A673 (cell line): ENCODE measurements at places on chromosomes 13 and 19. TPM values are rescaled to one million over a fixed set of nuclear protein-coding genes. Genes with fewer than 3 reads are reported as not detected.

DNA sequence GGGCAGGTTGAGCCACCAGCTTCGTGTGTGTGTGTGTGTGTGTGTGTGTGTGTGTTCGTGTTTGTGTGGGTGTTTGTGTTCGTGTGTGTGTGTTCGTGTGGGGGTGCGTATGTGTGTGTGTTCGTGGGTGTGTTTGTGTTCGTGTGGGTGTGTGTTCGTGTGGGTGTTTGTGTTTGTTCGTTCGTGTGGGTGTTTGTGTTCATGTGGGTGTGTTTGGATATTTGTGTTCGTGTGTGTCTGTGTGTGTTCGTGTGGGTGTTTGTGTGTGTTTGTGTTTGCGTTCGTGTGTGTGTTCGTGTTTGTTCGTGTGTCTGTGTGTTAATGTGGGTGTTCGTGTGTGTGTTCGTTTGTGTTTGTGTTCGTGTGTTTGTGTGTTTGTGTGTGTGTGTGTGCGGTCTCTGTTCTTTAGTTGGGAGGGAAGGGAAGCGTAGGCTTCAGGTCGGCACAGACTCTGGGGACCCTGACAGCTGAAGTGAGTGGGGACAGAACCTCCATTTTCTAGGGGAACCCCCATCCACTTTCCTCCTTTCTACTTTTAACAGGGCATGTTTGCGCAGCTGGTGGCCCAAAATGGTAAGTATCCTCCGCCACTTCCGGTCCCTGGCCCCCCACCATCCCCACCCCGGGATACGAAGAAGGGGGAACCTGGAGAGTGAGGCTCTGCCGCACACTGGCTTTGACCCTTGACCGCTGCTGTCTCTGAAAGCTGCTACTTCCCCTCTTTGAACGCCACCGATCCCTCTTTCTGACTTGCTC is 1.6 kb downstream of the TNFSF9 start:
- peak overlapping the region; percentile 37 for H3K27ac ChIP-seq
- H3K4me3 ChIP-seq, result peak overlapping the region; percentile 94
- peaks cover 11% of the 10 kb centered on the region for H3K36me3 ChIP-seq
- H3K4me1 ChIP-seq, result peaks cover 32% of the 10 kb centered on the region

- H3K4me1 ChIP-seq, result peaks cover 17% of the 10 kb centered on the region
- DNase-seq, result peak; percentile 98
- H3K27me3 ChIP-seq, result no peaks in the 10 kb centered on the region
- H3K27ac ChIP-seq, result no peak within 1 kb of the TSS
Measured at GRCh38 chr13:73058736-73059459, at the start of gene KLF5. KLF5 (plus strand) TSS chr13:73059005; CDS start chr13:73059328, 323 bp downstream.

The TMEM255B gene
- total RNA-seq, result 0.06 and 0.15 TPM in 2 replicates

- DNase-seq, result no peak
- H3K36me3 ChIP-seq, result peaks cover 4% of the 10 kb centered on the region
- H3K27me3 ChIP-seq, result no peaks in the 10 kb centered on the region
Measured at GRCh38 chr13:44955406-44955805, 33.9 kb downstream of the NUFIP1 start.

The DZIP1 gene
- total RNA-seq, result 6.1 and 8.6 TPM in 2 replicates

The KCTD12 gene
- 1.9 and 3.5 TPM in 2 replicates for total RNA-seq

The SHISA2 gene
- 1.2 and 2.2 TPM in 2 replicates for total RNA-seq

DNA sequence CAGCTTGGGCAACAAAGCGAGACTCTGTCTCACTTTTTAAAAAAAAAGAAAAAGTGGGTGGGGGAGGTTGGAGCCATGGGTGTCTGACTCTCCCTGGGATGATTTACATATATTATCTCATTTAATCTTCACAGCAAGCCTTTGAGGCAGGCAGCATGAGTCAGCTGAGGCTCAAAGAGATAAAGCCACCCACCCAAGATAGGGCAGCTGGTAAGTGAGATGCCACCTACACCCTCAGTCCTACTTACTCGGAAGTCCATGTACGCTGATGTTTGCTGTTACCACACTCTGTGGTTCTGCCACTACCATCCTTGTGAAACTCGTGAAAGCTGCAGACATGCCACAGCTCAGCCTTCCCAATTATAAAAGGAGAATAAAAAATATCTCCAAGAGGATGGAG is 142.0 kb upstream of the TSHZ3 start:
- no peaks in the 10 kb centered on the region for H3K36me3 ChIP-seq
- H3K4me1 ChIP-seq, result no peaks in the 10 kb centered on the region
- no peak overlapping the region for H3K27ac ChIP-seq
- H3K27me3 ChIP-seq, result no peaks in the 10 kb centered on the region
- no peak overlapping the region for H3K4me3 ChIP-seq

The TNNI3 gene
- total RNA-seq, result 12.8 and 16.5 TPM in 2 replicates

DNA sequence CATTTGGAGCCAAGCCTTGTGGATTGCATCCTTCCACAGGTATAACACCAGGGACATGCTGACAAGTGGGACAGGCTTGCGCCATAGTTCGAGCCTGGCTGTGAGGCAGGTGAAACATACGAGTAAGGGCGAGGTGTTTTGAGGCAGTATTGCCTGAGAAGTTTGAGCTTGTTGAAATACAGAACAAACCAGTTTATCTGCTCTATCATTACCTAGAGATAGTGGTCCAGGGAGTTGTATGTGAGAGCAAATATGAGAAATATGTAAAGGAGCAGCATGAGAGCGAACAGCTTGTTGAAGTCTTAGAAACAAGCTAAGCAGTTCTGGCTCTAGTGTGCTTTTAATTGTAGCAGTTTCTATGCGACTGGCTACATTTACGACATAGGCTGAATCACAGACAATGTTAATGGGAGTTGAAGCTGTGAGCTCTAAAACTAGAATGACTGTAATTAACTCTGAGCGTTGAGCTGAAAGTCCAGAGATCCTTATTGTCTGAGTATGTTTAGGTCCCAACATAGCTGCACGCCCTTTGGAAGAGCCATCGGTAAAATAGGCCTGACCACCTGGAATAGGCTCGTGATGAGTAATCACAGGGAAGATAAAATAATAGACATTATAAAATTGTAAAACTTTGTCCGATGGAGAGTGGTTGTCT is 8.2 kb downstream of the ZNF439 start:
- H3K36me3 ChIP-seq, result no peaks in the 10 kb centered on the region
- H3K4me3 ChIP-seq, result no peak overlapping the region
- no peak overlapping the region for H3K27ac ChIP-seq
- H3K27me3 ChIP-seq, result no peaks in the 10 kb centered on the region

The GGN gene
- total RNA-seq, result 0.83 and 1.3 TPM in 2 replicates

- no peak for DNase-seq
- no peak overlapping the region for H3K4me3 ChIP-seq
- no peak overlapping the region for H3K27ac ChIP-seq
Measured at GRCh38 chr13:40206241-40207000, 460.0 kb downstream of the FOXO1 start.

- H3K36me3 ChIP-seq, result no peaks in the 10 kb centered on the region
- H3K27me3 ChIP-seq, result peaks cover 3% of the 10 kb centered on the region
- H3K4me3 ChIP-seq, result no peak overlapping the region
- DNase-seq, result no peak
Measured at GRCh38 chr19:33921165-33921564, 124.5 kb downstream of the KCTD15 start.

The GFY gene
- total RNA-seq, result not detected in 2 replicates

DNA sequence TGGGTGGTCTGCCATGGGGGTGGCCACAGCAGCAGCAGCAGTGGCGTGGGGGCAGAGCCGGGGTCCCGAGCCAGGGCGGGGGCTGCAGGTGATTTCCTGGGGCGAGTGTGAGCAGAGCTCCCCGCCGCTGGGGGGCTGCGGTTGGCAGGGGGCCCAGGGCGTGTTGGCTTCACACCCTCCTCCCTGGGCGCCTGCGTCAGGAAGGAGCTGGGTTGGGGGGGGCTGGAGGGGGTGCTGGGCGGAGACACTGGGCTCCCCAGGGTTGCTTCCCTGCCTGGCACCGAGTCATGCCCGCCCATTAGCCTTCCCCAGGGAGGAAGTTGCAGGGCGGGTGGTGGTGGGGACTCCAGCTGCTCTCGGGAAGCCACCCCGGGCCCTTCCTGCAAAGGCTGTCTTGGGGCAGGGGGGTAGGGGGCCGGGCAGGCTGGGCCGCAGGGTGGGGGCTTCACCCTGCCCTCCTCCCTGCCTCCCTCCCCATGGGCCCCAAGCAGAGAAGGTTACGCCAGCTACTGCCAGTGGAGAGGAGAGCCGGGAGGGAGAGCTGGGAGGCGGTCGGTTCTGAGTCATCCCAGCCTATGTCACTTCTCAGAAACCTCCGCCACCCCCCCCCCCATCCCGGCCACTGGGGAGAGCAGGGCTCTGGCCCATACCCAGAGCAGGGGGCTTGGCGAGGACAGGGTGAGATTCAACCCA is 4.6 kb downstream of the MIDN start:
- H3K27ac ChIP-seq, result peak overlapping the region; percentile 96
- H3K27me3 ChIP-seq, result no peaks in the 10 kb centered on the region
- H3K4me3 ChIP-seq, result peak overlapping the region; percentile 96
- peak; percentile 98 for DNase-seq

- DNase-seq, result peak; percentile 33
- peaks cover 7% of the 10 kb centered on the region for H3K4me1 ChIP-seq
- H3K27ac ChIP-seq, result no peak overlapping the region
- H3K36me3 ChIP-seq, result no peaks in the 10 kb centered on the region
- H3K27me3 ChIP-seq, result no peaks in the 10 kb centered on the region
Measured at GRCh38 chr13:26531742-26532141, 25.7 kb upstream of the WASF3 start.

DNA sequence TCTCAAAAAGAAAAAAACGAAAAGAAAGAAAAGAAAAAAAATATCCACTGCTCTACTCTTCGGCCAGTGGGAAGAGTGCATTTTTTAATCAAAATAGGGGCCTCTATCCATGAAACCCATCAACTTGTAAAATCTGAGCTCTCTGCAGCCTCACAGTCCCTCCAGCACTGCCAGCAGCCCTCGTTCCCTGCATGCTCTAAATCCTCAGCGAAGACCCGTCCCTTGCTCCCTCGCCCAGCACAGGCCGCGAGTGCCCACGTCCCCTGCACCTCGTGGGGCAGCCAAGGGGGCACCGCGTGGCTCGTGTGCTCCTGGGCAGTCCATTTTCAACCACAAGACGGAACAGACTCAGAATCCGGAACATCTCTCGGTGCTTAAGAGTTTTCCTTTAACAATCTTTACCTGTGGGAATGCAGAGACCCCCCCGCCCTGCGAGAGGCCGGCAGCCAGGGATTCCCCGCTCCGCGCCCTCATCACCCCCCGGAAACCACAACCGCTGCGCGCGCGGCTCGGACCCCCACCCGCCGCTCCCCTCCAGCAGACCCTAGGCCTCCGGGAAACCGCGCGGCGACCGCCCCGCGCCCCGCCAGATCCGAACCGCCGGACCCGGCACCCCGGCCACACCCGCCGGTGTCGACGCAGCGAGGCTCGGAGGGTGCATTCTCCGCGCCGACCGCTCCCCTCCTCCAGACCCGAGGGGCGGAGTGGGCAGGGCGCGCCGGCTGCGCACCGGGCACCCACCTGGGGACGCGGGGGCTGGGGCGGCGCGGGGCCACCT is 638 bp downstream of the ANKRD27 start:
- H3K4me3 ChIP-seq, result peak overlapping the region; percentile 73
- H3K36me3 ChIP-seq, result no peaks in the 10 kb centered on the region
- H3K27me3 ChIP-seq, result peaks cover 6% of the 10 kb centered on the region
- peak overlapping the region; percentile 40 for H3K27ac ChIP-seq

The PGLYRP2 gene
- 3.5 and 4.7 TPM in 2 replicates for total RNA-seq

- peaks cover under 1% of the 10 kb centered on the region for H3K4me1 ChIP-seq
- H3K27me3 ChIP-seq, result no peaks in the 10 kb centered on the region
- no peak overlapping the region for H3K27ac ChIP-seq
- DNase-seq, result no peak
- peaks cover 7% of the 10 kb centered on the region for H3K36me3 ChIP-seq
- no peak overlapping the region for H3K4me3 ChIP-seq
Measured at GRCh38 chr19:14395262-14395661, 14.0 kb downstream of the ADGRE5 start.

DNA sequence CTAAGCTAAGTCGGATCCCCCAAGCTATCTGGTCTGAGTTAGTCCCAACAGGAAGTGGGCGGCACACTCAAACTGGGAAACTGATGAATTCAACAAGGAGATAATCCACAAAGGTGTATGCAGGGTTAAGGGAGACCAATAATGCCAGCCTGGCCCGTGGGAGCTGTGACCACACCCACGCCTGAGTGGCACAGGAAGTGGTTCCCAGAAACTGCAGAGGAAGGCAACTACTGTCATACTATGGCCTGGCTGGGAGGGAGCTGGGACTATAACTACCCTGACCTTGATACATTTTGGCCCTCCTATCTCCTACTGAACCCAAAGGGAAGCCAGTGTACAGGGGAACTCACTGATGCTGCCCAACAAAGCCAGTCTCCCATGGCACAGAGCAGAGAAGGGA is 85.5 kb upstream of the TDRD3 start:
- H3K4me3 ChIP-seq, result no peak overlapping the region
- no peaks in the 10 kb centered on the region for H3K27me3 ChIP-seq
- DNase-seq, result no peak
- H3K27ac ChIP-seq, result no peak overlapping the region
- no peaks in the 10 kb centered on the region for H3K36me3 ChIP-seq
- H3K4me1 ChIP-seq, result peaks cover 11% of the 10 kb centered on the region

GRCh38 chr13:36341718-36342117 is 4.5 kb downstream of the SPART start:
- H3K4me3 ChIP-seq, result no peak overlapping the region
- no peak overlapping the region for H3K27ac ChIP-seq
- H3K4me1 ChIP-seq, result peaks cover 55% of the 10 kb centered on the region
- H3K36me3 ChIP-seq, result no peaks in the 10 kb centered on the region
- no peak for DNase-seq

The LACC1 gene
- total RNA-seq, result 0.47 and 0.59 TPM in 2 replicates

DNA sequence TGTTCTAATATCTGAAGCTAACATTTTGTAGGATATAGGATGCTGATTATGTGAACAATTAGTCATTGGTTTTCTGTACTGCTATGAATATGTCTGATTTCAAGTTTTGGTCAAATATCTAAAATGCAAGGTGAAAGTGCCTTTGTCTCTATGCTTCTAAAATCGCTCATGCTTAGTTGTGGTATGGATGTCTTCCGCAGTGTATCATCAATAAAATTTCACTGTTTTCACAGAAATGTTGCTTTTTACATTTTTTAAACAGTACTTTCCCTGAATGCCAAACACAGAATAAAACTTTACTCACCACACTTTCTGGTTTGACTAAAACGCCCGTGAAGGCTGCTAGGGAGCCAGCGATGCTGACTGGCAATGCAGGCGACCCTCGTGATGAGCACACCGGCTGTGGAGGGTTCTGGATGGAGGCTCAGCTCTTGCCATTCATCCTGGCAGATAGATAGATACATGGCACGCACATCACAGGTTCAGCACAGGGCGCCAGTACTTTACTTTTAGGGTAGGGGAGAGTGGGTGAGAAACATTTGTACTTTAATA is 40.1 kb downstream of the SLC7A9 start:
- DNase-seq, result no peak
- no peaks in the 10 kb centered on the region for H3K27me3 ChIP-seq
- H3K36me3 ChIP-seq, result no peaks in the 10 kb centered on the region
- H3K4me3 ChIP-seq, result no peak overlapping the region
